ENCODE measurements at places on chromosomes 3 and 15. TPM values are rescaled to one million over a fixed set of nuclear protein-coding genes. Genes with fewer than 3 reads are reported as not detected.

- no peaks in the 10 kb centered on the region for H3K36me3 ChIP-seq
- no peak overlapping the region for H3K4me3 ChIP-seq
- no peak for DNase-seq
- H3K27me3 ChIP-seq, result no peaks in the 10 kb centered on the region
- H3K27ac ChIP-seq, result no peak overlapping the region
These were observed 562.8 kb downstream of the NR2F2 start for GRCh38 chr15:96893159-96893906.

Gene PRR20G
- not detected for total RNA-seq

DNA sequence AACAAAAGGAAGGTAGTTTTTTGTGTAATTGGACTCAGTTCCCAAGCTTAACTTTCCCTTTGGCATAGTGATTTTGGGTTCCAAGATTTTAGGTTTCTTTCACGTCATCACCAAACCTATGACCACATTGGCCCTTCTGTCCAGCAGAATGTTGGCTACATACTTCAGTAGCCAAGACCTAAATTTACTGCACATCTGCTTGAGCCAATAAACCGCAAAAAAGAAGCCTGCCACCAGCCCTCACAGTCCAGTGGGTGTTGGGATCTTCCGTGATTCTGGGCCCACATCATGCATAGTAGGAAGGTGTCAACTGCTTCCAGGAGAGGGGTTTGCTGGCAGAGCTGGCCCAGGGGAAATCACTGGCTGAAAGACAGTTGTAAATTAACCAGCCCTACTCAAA lies 57.6 kb upstream of the LIPC start:
- no peak overlapping the region for H3K4me3 ChIP-seq
- no peak overlapping the region for H3K27ac ChIP-seq
- H3K4me1 ChIP-seq, result no peaks in the 10 kb centered on the region
- no peak for DNase-seq

- 0 out of 2 replicates have a peak, but pooled peaks cover 4% of the 10 kb centered on the region for H3K36me3 ChIP-seq
- H3K4me1 ChIP-seq, result no peaks in the 10 kb centered on the region
- H3K4me3 ChIP-seq, result no peak overlapping the region
- no peak overlapping the region for H3K27ac ChIP-seq
- no peak for DNase-seq
- no peaks in the 10 kb centered on the region for H3K27me3 ChIP-seq
These were observed 23.4 kb downstream of the PARP16 start for GRCh38 chr15:65263313-65263712.

DNA sequence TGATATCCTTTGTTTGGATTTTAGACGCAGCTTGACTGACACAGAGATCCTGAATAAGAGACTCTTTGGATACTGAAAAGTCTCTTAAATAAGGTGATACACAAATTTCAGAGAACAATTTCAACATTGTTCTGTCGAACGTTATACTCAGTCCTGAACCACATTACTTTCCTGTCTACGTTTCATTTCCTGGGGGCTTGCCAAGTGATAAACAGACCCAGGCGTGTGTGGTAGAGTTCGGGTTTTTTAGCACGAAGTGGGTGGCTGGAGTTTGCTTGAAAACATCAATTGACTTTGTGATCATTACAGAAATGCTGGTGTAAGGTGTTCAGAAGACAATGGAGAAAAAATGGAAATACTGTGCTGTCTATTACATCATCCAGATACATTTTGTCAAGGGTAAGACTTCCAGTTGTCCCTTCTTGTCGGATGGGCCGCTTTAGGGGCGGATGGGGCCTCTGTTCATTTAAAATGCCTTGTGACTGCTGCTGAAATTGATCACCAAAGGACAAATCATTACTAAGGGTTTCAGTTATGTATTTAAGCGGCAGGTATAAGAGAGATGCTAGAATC lies at the start of gene CD96:
TSS of gene CD96 (plus strand) at position 287 of the 573 bp plus-strand sequence. CDS start at position 339, 52 bp downstream.
- no peak for DNase-seq
- H3K36me3 ChIP-seq, result no peaks in the 10 kb centered on the region
- H3K4me1 ChIP-seq, result no peaks in the 10 kb centered on the region
- no peaks in the 10 kb centered on the region for H3K27me3 ChIP-seq
- no peak within 1 kb of the TSS for H3K4me3 ChIP-seq
- H3K27ac ChIP-seq, result no peak within 1 kb of the TSS

- DNase-seq, result no peak
- no peak overlapping the region for H3K4me3 ChIP-seq
- no peak overlapping the region for H3K27ac ChIP-seq
- H3K36me3 ChIP-seq, result no peaks in the 10 kb centered on the region
These were observed 68.0 kb downstream of the FNDC3B start for GRCh38 chr3:172107403-172107802.

Gene TGM4
- total RNA-seq, result not detected

DNA sequence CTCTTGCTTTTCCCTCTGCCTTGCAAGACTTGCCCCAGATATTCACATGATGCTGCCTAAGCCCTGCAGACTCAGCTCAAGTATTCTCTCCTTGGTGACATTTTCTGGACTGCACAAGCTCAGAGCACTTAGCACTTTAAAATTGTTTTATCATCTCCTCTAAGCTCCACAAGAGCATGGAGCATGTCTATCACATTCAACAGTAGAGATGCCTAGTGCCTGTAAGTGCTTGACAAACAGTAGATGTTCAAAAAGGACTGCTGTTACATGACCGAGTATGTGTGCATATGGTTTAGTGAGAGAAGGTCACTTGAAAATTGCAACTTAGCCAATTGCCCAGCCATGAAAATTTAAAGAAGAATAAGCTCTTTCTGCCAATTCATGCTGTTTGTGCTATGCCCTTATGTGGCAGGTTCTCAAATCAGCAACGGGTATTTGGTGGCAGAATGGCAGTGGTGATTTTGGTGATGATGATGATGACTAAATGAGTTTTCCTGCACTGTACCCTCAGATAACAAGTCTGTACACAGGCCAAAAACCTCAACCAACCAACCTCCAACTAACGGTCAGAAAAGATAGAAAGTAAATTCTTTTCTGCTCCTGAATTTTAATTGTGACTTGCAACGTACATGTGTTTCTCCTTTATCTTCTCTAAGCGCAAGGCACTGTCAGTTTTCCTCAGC lies 647.2 kb upstream of the UBE2E2 start:
- H3K36me3 ChIP-seq, result no peaks in the 10 kb centered on the region
- no peaks in the 10 kb centered on the region for H3K27me3 ChIP-seq
- H3K27ac ChIP-seq, result no peak overlapping the region
- H3K4me3 ChIP-seq, result no peak overlapping the region
- no peak for DNase-seq
